Stimulated activated CD4-positive, alpha-beta T cell treated with anti-CD3 and anti-CD28 coated beads, Interleukin-2, amount 100 ng/mL, for 4 hours (primary cell): ENCODE measurements at places on chromosomes 3 and 15.

- DNase-seq, result no peak
Observed at GRCh38 chr15:33005582-33005981, 188.9 kb downstream of the FMN1 start.

DNA sequence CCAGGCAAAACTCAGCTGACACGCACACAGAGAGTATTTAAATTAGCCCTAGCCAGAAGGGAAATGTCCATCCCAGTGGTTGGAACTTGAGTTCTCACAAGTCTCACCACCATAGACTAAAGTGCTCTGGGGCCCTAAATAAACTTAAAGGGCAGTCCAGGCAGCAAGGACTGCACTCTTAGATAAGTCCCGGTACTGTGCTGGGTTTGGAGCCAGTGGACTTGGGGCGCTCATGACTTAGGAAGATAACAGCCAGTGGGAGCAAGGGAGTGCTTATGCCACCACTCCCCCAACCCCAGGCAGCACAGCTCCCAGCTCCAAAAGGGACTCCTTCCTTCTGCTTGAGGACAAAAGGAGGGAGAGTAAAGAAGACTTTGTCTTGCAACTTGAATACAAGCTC is 319.5 kb upstream of the GPR149 start:
- no peak for DNase-seq

- DNase-seq, result no peak
Observed at GRCh38 chr3:71989165-71989564, 204.2 kb upstream of the PROK2 start.

DNA sequence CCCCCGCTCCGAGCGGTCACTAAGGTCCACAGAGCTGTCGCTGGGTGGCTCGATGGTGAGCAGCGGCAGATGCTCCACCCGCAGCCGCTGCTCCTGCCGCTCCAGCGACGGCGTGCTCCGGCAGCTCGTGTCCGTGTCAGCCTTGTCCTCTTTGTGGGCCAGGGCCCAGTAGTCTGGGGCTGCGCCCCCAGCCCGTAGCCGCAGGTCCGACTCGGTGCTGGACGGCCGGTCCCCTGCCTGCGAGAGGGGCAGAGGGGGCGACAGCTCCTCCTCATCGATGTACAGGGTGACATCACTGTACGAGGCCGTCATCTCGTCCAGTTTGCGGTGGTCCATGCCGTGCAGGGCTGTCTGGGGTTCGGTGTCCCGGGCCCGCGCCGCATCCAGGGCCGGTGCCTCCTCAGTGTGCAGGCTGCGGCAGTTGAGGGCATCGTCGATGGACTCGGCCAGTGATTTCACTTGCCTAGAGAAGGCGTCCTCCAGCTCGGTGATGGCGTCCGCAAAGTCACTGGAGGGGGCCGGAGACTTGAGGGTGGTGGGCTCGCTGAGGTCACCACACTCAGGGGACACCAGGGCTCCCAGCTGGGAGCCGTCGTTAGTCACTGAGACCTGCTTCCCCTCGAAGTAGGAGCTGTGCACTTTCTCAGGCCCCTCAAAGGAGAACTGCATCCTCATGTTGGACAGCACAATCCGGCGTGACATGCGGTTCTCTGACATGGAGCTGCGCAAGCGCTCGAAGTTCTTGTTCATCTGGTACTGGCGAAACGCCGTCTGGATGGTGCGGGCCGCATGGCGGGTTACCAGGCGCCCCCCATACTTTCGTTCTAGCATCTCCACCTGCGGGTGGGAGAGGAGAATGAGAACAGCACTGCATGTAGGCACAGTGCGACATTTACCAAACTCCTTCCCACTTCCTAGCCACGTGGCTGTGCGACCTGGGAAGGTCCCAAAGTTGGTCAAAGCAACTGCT is 94.8 kb upstream of the RPL32 start:
- no peak for DNase-seq

GRCh38 chr3:60841355-60841754 is 409.9 kb downstream of the FHIT start:
- DNase-seq, result no peak

GRCh38 chr3:196800742-196801434 is 61.2 kb downstream of the PAK2 start:
- no peak for DNase-seq

DNA sequence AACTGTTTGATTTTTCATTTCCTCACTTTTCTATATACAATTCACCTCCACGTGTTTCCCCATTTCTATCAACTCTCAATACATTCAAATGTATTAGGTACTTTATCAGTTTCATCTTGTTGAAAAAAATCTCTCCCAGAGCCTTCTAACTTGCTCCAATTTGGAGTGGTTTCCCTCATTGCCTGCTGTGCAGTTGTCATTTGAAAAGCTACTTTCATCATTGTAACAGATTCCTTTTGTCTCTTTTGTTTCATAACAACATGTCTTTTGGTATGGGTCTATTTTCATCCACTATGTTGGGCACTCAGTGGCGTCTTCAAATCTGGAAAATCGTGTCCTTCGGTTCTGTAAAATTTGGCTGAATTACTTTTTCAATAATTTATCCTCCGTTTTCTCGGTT is 75.0 kb downstream of the NR2E3 start:
- DNase-seq, result no peak

GRCh38 chr3:52895418-52895817 is 1.9 kb downstream of the STIMATE start:
- DNase-seq, result no peak

GRCh38 chr3:137766876-137767537 is 2.9 kb downstream of the SOX14 start:
- no peak for DNase-seq

GRCh38 chr3:172260381-172260780 is 187.9 kb downstream of the GHSR start:
- DNase-seq, result no peak
